ENCODE measurements at places on chromosomes 1 and 21.

GRCh38 chr1:210908257-210908656 lies 225.7 kb downstream of the KCNH1 start:
- no peak for DNase-seq

DNA sequence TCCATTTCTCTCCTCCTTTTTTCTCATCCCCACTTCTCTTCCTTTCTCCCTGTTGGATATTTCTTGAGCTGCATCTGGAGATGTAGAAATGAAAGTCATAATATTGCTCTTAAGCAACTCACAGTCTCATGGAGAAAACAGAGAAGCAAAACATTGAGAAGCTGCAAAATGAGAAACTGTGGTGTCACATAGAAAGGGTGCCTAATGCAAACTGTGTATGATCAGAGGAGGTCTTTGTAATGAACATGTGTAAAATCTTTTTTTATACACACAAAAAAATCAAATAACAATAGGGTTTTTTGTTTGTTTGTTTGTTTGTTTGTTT lies 11.8 kb upstream of the SLAMF7 start:
- DNase-seq = no peak

GRCh38 chr1:175319912-175320230 lies 127.3 kb upstream of the KIAA0040 start:
- no peak for DNase-seq

- DNase-seq = no peak
Observed at GRCh38 chr1:116847688-116848531, 61.8 kb upstream of the PTGFRN start.

GRCh38 chr1:167790117-167790516 lies 68.3 kb downstream of the MPZL1 start:
- no peak for DNase-seq

DNA sequence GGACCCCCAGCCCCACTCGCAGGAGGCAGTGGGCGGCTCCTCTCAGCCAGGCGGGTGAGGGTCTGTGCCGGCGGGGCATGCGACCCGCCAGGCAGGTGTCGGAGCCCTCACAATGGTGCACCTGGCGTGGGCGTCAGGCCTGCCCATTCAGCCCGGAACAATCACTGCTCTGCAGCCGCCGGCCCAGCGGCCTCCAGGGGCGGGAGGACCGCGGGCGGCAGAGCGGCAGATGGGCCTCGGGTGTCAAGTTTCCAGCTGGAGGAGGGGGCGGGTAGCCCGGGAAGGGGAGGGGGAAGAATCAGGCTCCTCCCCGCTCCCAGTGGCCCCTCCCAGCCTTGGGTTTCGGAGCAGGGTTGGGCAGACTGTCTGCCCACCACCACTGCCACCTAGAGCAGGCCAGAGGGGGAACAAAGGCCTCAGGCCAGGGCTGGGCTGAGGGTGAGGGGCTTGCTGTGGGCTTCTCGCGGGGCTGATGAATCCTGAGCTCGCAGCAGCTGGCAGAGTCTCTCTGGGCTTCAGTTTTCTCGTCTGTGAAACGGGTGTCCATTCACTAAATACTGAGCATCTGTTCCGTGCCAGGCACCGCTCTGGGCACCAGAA lies 39.5 kb upstream of the CASZ1 start:
- DNase-seq = no peak

- no peak for DNase-seq
Observed at GRCh38 chr1:186838380-186839040, 9.8 kb downstream of the PLA2G4A start.

DNA sequence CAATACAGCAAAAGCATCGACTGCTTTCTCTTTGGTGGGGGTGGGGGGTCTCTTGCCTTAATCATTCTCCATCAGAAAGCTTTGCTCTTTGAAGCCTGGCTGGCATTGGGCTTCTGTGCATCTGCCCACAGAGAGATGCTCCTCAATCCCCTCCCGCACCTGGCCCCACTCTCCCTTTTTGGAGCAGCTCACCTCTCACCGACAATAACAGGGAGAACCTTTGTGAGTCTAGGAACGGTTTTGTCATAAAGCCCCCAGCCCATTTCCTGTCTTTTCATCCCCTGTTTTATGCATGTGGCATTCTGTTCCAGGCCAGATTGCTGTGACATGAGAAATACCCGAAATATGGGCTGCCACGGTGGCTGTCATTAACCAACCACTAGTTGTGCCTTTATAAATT lies 469.0 kb upstream of the VAMP3 start:
- no peak for DNase-seq

DNA sequence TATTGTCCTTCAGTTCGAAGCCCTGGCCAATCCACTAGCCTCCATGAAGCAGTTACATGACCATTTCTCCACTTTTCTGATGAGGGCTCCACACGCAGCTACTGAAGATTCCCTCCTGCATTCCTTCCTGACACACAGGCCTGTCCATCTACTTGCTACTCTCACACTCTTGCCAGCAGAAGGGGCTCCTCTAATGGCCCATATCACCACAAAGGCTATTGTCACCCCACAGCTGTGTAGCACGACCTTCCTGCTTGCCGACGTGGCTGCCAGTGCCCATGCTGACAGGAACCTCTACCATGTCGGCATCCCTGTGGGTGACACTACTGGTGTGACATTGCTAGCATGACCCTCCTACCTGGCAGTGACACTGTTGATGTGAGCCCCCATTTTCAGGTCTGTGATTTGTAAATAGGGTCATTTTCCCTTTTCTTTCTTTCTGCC lies 1528.6 kb upstream of the TPTE start:
- DNase-seq = no peak

DNA sequence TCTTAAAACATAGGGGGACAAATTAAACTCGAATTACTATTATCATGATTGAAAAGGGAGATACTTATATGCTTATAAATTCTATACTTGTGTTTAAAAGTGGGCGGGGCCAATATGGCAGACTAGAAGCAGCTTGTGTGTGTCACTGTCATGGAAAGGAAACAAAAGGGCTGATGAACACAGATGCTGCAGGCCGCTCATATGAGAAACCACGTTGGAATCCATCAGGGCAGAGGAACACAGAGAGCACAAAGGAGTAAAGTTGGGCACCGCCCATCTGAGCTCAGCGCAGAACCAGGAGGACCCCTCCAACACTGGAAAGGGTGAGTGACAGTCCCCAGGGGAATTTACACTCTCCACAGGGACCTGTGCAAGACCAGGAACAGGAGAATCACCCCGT lies 107.0 kb downstream of the SLC5A9 start:
- DNase-seq = no peak

- DNase-seq = no peak
Observed at GRCh38 chr21:30718239-30718909, at the start of gene KRTAP21-3. KRTAP21-3 (minus strand) TSS chr21:30718777; CDS start chr21:30718759, 18 bp downstream.

- no peak for DNase-seq
Observed at GRCh38 chr1:209509039-209509438, 74.5 kb upstream of the CAMK1G start.

DNA sequence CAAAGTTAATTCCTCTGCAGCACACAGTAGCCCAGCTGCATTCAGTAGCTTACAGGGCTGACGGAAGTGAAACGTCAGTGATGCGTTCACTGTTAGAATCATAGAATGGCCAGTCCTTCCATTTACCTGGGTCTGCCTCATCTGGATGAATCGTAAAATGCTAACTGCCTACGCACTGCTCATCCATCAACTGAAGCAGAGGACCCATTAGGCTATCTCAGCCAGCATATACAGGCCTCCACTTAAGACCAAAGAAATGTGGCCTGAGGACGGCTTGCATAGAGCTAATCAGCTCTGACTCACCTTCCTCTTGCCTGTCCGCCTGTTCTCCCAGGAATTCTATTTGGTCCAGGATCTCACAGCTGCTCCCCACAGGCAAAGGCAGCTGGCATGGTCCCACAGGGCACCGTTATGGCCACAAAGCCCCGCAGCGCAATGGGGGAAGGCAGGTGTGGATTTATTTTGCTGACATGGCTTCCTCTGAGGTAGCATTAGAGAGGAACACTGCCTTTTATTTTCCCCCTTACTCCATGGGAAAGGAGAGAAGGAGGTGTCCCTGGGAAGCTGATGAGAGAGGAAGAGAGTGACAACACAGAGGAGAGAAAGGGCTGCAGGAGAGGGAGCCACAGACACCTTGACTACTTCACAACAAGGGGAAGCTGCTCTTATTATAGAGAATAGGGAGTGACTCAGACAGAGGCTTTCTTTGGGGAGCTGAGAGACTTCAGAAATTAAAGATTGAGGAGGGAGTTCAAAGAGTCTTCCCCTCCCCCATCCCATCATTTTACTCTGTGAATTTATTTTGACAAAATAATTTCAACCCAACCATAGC lies 177.6 kb downstream of the HHIPL2 start:
- DNase-seq = no peak

GRCh38 chr1:74679811-74680210 lies 6.2 kb upstream of the ERICH3 start:
- DNase-seq = no peak

GRCh38 chr1:39954324-39954869 lies 548 bp upstream of the MFSD2A start:
- no peak for DNase-seq

- no peak for DNase-seq
Observed at GRCh38 chr1:28439320-28439719, 66.5 kb upstream of the RCC1 start.

DNA sequence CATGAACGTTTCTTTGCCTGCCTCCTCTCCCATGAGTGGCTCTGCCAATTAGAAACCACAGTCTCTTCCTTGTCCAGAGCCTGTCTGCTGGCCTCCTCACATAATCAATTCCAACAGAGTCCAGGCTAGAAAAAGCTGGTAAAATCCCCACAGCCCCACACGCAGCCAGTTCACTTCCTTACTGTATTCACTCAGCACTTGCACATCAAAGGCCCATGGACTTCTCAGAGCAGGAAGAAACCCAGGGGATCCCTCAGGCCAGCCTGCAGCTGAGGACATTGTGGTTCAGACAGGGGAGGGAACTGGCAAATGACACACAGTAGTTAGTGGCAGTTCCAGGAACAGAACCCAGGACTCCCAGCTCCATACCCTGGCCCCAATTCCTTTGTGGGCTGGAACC lies 171.6 kb upstream of the EDN2 start:
- no peak for DNase-seq

DNA sequence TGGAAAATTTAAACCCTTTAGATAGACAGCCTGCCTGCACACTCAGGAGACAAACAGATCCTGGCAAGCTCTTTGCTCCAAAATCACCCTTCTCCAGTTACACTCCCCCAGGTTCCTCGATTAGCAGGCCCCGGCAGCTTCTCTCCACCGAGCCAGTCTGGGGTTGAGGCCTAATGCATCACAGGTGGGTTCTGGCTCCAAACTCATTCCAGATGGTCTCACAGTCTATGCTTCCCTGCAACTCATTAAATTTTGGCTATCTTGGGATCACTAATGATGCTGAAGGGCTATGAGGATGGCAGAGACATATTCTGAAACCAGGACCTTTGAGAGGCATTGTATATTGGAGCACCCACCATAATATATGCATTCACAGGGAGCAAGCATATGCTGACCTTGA lies 559.8 kb upstream of the USP24 start:
- no peak for DNase-seq

DNA sequence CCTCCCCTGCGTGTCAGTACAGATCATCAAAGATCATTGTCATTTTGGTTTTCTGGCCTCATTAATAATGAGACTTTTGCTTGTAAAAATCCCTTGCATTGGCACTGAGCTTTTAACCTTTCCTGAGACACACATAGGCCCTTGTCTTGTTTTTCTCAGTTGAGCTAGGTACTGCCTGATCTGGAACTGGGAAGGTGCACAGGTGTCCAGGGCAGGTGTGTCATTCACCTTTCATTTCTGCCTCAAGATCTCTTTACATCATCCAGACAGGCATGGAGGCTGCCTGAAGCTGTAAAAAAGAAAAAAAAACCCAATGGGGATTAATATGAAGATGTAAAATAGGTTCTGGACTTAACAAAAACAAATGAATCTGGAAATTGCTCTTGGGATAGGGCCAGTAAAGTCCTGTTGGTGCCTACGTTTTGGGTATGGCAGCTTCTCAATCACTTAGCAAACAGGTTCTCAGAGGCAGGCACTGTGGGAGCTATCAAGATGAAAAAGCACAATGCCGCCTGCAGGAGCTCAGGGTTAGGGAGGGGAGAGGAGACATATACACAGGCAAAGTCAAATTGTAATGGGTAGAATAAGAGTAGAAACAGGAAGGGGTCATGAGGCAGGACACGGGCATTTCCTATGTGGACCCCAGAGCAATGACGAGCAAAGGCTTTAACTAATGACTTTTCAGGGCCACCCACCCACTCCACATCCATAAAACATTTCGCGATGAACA lies 1.0 kb upstream of the KCNC4 start:
- DNase-seq = no peak

DNA sequence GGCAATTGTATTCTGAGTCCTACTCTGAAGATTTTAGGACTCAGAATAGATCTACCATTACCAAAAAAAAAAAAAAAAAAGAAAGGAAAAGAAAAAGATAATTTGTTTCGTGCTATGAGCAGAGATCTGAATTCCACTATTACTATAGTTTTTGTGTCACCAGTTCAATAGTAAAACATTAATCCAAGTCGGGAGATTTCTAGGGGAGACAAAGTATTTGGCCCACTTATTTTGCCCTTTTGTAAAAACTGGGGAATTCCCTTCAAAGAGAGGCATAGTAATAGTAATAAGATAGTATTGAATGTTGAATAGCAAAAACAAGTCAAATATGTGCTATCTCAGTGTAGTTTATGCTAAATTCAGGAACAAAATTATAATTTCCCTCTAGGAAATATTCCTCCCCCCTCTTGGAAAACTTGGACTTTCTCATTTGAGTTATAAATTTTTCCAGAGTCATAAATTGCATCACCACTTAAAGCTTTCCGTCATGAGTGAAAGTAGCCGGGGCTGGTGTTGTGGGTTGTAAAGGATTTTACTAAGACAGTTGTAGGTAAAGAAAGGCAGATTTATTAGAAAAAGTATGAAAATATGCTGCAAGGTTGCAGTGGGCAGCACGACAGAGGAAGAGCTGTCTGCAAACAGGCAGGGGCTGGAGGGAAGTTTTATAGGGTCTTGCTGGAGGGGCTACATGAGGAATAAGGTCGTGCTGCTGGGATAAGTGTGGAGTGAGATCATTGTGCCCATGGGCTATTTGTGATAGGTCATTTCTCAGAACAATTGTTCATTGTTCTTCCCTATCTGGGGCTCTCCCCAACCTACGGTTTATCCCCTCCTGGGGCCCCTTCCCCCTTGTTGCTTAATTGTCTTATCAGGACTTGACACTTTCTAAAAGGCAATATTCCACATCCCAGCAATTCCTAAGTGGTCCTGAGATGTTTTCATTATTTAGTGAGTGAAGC lies 1009.9 kb downstream of the PLA2G4A start:
- DNase-seq = no peak
